Activated CD4-positive, CD25-positive, alpha-beta regulatory T cell treated with anti-CD3 and anti-CD28 coated beads, Interleukin-2, amount 50 U/mL, for 16 hours (primary cell): ENCODE measurements at places on chromosomes 2 and 18.

- no peak for DNase-seq
Observed at GRCh38 chr18:8116341-8117005, 492.8 kb upstream of the RAB12 start.

DNA sequence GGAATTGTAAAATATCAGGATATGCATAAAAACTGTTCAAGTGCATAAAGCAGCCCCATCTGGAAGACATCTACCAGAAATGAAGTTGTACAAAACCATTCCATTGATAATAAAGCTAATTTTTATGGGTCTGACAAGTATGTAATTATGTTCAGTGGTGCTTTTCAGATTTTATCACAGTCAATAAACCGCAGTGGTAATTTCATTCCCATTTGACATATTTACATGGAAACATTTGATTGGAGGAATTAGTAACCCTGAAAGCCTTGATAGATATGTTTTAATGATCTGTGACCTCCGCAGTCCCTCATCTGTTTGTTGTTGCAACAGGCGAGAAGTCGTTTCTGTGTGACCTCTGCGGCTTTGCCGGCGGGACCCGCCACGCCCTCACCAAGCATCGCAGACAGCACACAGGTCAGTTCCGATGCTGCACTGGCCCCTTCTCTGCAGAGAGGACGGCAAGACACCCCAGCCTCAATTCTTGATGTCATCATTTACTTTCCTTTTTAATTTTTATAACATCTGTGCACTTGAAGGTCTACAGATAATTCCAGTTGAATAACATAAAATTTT is 283.1 kb downstream of the ZNF407 start:
- DNase-seq, result no peak

GRCh38 chr2:191023235-191023679 is 9.3 kb upstream of the STAT1 start:
- DNase-seq, result no peak

- no peak for DNase-seq
Observed at GRCh38 chr2:960061-960736, 9.6 kb downstream of the SNTG2 start.

DNA sequence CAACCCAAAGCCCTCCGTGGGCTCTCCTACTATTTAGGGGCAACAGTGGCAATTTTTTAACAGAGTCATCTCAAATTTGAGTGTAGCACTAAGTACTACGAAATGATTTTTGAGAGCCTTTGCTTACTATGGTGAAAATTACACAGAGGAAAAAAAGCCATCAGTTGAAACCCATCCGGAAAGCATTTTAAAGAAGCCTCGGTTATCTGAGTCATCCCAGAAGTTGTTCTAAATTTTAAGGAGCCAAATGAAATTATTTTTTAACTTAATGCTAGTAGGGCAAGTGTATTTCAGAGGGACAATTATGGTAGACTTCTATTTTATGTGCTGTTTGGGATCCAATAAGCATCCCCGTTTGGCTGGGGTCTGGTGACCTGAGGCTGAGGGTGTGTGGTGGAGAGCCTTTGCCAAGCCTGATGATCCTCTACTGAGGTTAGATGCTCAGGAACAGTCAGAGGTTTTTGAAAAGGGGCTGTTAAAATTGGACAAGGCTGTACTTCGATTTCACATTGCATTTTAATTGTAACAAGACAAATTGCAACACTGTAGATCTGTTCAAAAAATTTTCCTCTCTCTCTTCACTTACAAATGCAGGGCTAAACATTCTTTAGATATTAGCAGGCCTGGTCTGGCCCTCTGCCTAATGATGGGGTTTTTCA is 47.0 kb downstream of the RAPGEF4 start:
- no peak for DNase-seq

DNA sequence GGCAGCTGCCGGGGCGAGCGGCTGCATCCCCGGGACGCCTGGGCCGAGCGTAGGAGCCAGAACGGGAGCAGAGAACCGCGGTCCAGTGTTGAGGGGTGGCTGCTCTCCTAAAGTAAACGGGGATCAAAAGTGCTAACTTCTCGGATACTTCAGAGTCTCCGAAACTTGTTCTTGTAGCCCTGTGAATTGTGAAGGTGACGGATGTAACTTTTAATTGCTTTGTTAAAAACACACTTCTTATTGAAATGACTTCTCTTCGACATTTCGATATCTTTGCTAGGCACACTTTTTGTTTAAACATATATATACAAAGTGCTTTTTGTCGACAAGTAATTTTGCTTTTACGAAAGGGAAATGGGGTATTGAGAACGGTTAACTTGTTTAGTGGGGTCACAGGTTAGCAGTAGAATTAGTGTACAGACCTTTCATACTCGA is 540 bp downstream of the ATP9B start:
- DNase-seq, result no peak
